ENCODE measurements at places on chromosomes 5 and 9.

- DNase-seq: no peak
Observed at GRCh38 chr5:132841305-132841704, 10.9 kb upstream of the SHROOM1 start.

DNA sequence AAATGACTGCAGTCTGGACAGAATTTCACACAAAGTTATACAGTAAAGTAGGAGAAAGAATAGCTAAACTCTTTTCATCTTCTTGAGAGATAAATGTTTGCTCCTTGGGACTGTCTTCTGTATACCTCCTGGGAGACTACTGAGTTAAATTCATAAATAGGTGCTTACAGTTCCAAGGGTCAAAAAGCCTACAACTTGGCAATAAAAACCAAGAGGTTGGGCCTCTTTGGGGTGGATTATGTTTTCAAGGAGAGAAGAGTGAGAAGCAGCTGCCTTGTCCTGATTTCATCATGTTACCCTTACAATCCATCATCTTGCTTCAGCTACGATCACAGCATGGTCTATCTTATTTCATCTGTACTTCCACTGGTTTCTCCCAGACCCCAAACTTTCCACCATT lies 213.2 kb upstream of the RPS23 start:
- no peak for DNase-seq

- DNase-seq: no peak
Observed at GRCh38 chr5:84696651-84697050, 312.0 kb upstream of the EDIL3 start.

GRCh38 chr5:16492398-16493140 lies 27.0 kb upstream of the ZNF622 start:
- DNase-seq: no peak

GRCh38 chr5:1041225-1042143 lies 32.9 kb downstream of the NKD2 start:
- peak; percentile 17 for DNase-seq

DNA sequence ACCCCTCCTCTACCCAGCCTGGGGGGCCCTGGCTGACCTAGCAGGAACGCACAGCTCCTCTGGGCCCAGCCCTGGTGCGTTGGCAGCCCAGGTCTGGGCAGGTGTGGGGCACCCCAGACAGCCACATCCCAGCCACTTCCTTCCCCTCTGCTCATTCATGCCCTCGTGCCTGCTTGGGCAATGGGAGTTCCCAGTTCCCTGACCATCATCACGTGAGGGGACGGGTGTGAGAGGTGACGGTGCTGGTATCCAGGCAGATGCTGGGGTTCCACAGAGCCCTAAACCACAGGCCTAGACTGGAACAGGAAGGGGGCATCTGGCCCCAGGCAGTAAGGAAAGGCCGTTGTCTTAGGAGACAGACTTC lies 8.4 kb downstream of the RALGDS start:
- no peak for DNase-seq

DNA sequence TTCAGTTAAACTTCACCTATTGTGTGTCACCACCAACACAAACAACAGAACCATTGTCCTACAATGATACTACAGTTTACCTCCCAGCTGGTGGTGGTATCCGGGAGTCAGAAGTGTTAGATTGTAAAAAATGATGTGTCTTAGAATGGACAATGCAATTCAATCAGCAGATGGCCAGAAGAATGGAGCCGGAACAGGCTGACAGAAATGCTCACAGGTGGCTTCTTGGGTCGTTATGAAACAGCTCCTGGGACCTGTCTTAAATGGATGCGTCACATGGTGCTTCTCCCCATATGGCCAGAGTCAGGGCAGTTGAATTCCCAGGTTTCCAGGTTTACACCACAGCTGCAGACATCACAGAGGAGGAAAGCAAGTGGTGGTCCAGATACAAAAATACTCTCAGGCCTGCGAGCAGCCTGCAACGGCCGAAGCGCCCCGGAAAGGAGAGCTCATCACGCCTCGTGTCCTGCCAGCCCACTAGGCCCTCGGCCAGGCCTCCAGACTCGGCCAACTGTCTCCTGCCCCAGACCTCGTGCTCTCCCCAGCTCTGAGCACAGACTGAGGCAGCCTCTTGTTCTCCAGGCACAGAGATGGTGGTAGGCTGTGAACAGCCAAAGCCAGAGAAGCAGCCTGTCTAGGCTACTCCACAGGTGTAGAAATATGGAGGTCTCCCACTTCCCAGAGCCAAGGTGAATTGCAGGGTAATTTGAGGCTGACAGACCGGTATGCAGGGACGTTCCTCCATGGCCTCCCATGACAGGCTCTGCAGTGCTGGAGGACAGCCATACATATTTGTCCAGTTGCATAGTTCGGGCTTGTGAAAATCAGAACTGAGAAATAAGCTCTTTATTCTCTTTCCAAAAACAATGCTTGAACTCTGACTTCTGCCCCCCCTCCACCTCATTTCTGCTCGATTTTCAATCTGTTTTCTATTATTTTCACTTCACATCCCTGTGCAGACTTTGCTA lies 98.5 kb upstream of the SPATA31C2 start:
- no peak for DNase-seq

- no peak for DNase-seq
Observed at GRCh38 chr5:143588933-143589662, 185.6 kb upstream of the NR3C1 start.

DNA sequence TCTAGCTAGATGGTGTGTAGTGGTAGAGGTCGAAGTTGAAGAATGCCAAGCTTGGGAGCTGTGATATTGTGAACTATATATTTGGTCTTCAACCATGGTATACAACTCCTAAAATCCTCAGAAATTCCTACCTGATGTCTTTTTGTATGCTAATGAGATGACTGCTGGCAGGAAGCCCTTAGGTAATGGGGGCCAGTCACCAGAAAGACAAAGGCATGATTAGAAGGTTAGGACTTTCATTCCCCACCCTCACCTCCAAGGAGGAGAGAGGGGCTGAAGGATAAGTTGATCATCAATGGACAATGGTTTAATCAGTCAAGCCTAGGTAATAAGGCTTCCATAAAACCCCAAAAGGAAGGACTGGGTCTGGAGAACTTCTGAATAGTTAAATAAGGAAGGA lies 285.7 kb upstream of the POU5F2 start:
- no peak for DNase-seq

DNA sequence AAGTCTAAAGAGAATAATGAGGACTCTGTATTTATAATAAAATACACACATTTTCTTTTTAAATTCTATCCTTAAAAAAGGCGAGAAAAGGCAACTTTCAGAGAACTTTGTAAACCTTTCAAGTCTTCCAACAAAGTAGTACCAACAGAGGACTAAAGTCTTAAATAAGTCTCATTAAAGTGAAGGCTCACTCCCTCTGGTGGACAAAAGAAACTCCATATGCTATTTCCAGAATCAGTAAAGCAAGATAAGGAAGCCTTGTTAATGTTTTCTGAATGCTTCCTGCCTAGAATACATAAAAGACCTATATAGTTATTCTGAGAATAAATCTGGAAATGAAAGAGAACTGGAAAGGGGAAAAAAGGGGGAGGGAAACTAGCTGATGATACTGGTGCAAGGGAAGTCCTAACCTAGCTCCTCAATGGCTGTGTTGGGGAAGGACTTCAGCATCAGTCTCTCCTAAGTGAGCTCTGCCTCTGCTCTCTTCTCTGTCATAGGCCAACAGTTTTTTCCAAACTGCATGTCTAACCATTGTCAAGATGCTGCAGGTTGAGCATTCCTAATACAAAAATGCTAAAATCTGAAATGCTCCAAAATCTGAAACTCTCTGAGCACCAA lies 7.2 kb downstream of the HMGCS1 start:
- no peak for DNase-seq

- no peak for DNase-seq
Observed at GRCh38 chr5:59559847-59560246, 333.7 kb downstream of the PDE4D start.

DNA sequence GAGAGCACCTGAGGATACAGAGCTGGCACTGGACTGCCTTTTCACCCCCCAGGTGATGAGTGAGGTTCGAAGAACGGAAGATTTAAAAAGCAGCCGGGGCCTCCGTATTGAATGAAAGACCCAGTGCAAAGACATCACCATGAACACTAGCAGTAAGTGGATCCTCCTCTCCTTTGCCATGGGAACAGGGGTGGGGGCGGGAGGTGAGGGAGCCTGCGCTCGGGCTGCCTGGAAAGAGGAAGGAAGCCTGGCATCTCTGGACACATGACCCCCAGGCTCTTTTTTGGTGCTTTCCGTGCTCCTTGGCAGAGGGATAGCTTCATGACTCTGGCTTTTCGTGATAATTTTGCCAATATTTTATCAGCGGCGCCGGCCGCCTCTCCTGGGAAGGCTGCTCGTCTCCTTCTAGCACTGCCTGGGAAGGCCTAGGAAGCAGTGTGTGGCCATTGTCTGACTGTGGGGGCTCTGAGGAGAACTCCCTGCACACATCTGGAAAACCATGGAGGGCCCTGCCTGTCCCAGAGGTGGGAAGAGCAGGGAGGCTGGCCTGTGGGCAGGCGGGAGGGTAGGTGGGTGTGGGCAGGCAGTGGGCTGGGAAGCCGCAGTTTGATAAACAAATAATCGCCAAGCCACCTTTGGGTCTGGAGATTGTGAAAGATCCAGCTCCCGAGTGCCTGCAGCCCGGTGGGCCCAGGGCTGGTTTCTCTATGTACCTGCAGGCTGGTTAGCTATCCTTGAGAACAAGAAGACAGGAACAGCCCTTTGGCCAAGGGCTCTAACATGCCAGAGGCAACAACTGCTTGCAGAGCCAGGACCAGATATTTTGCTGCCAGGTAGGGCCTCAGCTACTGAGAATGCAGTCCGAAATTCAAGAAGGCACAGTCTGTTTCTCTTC lies 911 bp downstream of the ABLIM3 start:
- DNase-seq: no peak

DNA sequence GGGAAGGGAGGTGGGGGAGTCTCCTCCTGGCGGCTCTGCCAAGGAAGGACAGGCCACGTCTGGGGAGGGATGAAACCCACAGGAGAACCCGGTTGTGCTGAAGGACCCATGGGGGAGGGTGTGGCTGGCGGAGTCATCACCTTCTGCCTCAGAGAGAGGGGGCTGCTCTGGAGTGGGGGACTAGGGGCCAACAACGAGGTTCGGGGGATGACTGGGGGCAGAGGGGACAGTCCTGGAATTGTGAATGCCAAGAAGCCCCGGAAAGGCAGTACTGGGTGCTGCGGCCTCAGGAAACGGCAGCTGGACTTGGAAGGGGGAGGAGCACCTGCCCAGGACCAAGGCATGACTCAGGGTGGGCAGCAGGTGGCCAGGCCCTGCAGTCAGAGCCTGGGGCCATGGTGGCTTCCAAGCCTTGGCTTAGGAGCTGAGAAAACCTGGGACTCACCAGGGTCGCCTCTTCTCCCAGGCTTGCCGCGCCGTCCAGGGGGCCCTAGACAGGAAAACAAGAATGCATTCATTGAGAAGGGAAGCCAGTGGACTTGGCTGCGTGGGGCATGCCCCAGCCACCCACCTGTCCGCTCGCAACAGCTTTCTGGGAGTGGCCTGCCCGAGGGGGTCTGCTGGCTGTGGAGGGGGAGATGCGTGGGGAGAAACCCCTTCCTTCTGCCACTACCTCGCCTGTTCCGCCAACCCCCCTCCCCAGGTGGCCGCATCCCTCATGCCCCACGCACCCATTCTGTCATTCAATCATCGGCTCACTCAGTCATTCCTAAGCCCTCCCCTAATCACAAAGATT lies 74.0 kb upstream of the PHYKPL start:
- no peak for DNase-seq

- DNase-seq: no peak
Observed at GRCh38 chr5:58759745-58760144, 176.9 kb downstream of the RAB3C start.

GRCh38 chr5:35089334-35090314 lies 41.9 kb upstream of the AGXT2 start:
- peak; percentile 20 for DNase-seq

DNA sequence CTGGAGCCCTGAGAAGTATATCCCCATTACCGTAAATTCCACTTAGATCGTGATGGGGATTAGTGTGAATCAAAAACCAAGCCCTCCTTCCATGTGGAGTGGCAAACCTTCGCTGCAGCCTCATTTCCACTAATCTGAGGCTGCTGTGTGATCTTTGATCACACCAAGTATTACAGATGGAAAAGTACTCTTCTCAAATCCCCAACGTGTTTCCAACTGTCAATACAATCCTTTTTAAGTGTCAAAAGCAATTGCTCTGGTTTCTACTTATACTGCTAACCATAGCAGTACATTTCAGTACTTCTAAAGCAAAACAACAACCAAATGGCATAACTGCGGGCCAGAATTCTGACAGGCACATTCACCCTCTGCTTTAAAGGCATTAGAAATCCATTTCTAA lies 307.7 kb upstream of the ADAMTS16 start:
- no peak for DNase-seq

DNA sequence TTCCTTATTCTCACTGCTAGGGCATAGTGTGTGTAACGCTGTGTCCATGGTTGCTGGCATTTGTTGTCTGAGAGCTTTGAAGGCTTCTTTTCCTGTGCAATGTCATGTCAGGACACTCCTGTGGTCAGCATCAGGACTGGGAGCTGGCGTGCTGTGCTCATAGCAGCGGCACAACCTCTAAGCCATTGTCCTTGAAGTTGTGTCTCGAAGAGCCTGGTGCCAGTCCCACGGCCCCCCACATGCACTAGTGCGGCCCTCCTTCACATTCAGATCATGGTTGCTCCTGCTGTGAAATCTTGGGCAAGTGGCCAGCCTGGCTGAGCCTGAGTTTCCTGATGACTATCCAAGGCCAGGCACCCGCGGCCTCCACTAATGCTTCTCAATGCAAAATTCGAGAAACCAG lies 32.4 kb downstream of the PDZD2 start:
- DNase-seq: no peak
